ENCODE measurements at places on chromosomes 3 and 15. TPM values are rescaled to one million over a fixed set of nuclear protein-coding genes. Genes with fewer than 3 reads are reported as not detected.

The RHOV gene
- total RNA-seq, result not detected

- no peak for DNase-seq
Measured at GRCh38 chr15:41128174-41128902, 12.3 kb upstream of the INO80 start.

The NXPE3 gene
- total RNA-seq, result 22.9 TPM

DNA sequence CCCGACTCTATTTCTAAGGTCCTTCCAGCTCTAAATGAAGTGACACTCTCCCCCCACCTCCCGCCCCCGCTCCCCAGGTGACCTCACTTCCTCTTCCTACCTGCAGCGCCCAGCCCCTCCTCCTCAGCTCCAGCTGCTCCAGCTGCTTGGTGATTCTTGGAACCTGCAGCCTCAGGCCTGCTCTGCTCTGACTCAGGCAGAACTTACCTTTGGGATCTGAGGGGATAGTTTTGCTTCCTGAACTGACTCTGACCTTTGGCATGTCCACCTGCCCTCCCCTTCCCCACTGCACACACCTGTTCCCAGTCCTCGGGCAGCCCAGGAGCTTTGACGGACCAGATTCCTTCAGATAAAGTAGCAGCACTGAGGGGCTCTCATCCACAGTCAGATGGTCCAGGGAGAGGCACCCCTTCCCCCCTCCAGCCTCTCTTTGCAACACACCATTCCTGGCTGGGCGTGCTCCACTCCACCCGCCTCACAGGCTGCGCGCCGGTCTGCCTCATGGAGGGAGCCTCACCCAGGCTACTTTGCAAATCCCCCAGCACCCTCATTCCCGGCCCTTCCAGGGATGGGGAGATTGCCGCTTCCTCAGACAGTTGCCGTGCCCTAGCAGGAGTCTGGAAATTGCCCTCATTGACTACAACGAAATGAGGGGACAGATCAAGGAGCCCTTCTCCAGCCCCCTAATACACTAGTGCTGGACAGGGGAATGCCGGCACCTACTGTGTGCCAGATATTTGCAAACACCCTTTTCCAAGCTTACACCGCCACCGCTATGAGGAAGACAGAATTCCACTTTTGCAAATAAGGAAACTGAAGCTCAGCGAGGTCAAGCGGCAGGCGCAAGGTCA is 692 bp upstream of the C15orf39 start:
- no peak for DNase-seq

- no peak for DNase-seq
Measured at GRCh38 chr15:68584756-68585573, 6.2 kb downstream of the CORO2B start.

DNA sequence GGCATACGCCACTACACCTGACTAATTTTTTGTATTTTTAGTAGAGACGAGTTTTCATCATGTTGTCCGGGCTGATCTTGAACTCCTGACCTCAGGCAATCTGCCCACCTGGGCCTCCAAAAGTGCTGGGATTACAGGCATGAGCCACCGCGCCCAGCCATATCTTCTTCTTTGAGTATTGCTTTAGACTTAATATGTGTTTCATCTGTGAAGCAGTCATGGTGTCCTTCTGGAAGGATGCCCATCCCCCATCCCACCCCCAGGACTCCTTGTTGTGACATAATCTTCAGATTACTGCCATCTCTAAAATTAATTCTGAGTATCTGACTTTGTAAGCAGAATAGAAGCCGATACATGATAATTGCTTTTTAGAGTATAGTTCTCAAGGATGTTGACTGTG is 57.7 kb downstream of the KLHL25 start:
- DNase-seq, result no peak

- DNase-seq, result no peak
Measured at GRCh38 chr3:78791753-78792152, 976.0 kb downstream of the ROBO1 start.

GRCh38 chr15:41925086-41925608 is 31.3 kb upstream of the SPTBN5 start:
- DNase-seq, result no peak

The ROPN1 gene
- total RNA-seq, result not detected

DNA sequence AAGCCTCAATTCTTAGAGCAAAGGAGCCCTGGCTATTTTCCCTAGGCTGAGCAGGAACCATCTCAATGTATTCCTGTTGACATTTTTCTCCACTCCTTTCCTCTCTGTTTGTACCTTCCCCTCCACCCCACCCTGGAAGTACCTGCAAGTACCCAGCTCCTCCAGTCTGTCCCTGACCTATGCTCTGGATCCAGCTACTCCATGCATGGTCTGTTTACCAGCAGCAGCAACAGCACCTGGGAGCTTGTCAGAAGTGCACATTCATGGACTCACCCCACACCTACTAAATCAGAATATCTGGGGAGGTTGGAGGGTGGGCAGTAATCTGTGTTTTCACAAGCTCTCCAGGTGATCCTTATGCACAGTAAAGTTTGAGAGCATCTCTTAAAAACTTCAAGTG is 240.7 kb upstream of the UMPS start:
- no peak for DNase-seq

The CA12 gene
- 27.1 TPM for total RNA-seq

GRCh38 chr3:19526071-19526470 is 377.8 kb downstream of the KCNH8 start:
- no peak for DNase-seq
